Lung (tissue), 17 donors: ENCODE measurements at places on chromosomes 2 and 18. TPM values are rescaled to one million over a fixed set of nuclear protein-coding genes. Genes with fewer than 3 reads are reported as not detected.
A peak's percentile ranks its signal among the peaks of the same experiment; 100 is the strongest.

The UPP2 gene
- total RNA-seq, result not detected

- no peaks in the 10 kb centered on the region for H3K36me3 ChIP-seq
- H3K4me3 ChIP-seq, result no peak overlapping the region
- no peaks in the 10 kb centered on the region for H3K4me1 ChIP-seq
- H3K27me3 ChIP-seq, result no peaks in the 10 kb centered on the region
- no peak overlapping the region for H3K27ac ChIP-seq
Measured at GRCh38 chr18:71784777-71785176, 759.4 kb downstream of the CBLN2 start.

DNA sequence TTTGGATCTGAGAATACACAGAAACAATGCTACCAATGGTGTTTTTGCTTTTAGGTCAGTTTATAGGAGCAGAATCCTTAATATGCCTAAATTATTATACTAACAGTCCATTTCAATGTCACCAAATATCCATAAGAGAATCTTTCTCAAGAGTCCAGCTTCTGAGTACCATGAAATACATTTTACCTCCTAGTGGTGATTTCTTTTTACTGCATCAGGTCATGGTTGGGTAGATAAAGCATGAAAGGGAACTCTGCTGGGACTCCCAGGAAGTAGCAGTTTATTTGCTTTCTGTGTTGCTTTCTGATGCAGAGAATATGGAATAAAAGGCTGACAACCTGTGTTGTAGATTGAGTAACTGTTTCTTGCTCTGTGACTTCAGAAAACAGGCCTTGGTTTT lies 115.6 kb downstream of the PPP1R1C start:
- no peak overlapping the region for H3K4me3 ChIP-seq
- no peak for DNase-seq
- no peaks in the 10 kb centered on the region for H3K36me3 ChIP-seq
- H3K4me1 ChIP-seq, result no peaks in the 10 kb centered on the region

The UGT1A4 gene
- 0.21 TPM for total RNA-seq

GRCh38 chr2:65558743-65559142 lies 126.3 kb upstream of the SPRED2 start:
- no peak overlapping the region for H3K27ac ChIP-seq
- H3K4me3 ChIP-seq, result no peak overlapping the region
- DNase-seq, result no peak

DNA sequence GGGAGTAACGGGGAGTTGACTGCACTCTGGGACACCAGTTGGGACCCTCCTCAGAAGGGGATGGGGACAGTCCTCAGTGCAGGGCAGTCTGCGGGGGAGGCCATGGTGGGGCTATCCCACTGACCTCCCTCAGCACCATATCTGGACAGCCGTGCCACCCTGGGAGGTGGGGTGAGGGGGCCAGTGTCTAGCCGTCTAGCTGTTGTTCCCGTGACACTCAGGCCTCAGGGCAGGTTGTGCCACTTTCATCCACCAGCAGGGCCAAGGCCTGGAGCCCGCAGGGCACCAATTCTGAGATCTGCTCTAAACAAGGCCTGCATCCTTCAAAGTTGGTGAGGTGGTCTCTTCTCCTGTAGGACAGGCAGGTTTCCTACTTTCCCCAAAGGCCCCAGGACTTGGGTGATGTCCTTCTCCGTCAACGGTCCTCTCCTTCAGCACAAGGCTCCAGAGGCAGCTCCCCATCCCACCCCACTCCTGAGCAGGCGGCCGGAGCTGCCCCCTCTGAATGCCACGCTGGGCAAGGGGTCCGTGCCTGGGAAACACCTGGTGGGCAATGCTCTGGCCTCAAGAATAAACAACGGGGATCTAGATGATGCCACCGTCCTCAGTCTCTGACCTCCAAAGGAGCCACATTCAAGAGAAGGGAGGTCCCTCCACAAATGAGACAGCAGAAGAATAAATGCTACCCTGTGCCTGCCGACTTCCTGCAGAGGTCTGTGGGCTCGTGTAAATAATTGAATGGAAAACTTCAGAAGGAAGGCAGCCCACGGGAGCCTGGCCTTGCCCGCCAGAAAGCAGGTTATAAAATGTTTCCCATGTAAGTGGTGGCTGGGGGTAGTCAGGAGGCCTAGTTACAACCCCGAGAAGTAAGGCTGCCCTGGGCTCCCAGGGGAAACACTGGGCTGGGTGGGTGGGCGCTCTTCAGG lies 42.8 kb upstream of the PTMA start:
- H3K27me3 ChIP-seq, result no peaks in the 10 kb centered on the region
- no peak overlapping the region for H3K4me3 ChIP-seq
- H3K27ac ChIP-seq, result peak overlapping the region; percentile 100
- no peak for DNase-seq
- H3K4me1 ChIP-seq, result no peaks in the 10 kb centered on the region

GRCh38 chr2:219687272-219687671 lies 59.8 kb downstream of the SLC4A3 start:
- H3K36me3 ChIP-seq, result no peaks in the 10 kb centered on the region
- no peak overlapping the region for H3K4me3 ChIP-seq
- no peak for DNase-seq
- no peak overlapping the region for H3K27ac ChIP-seq
